Stimulated activated CD8-positive, alpha-beta memory T cell treated with anti-CD3 and anti-CD28 coated beads, Interleukin-4, amount 100 ng/mL, for 24 hours (primary cell): ENCODE measurements at places on chromosomes 12 and 14.
A peak's percentile ranks its signal among the peaks of the same experiment; 100 is the strongest.

DNA sequence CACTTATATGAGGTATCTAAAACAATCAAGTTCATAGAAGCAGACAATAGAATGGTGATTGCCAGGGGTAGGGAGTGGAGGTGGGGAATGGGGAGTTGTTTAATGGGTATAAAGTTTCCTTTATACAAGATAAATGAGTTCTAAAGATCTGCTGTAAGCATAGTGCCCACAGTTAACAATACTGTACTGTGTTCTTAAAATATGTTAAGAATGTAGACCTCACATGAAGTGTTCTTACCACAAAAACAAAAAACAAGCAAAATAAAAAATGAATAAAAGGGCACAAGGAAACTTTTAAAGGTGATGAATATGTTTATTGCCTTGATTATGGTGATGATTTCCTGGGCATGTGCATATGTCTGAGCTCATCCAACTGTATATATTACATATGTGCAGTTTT is 211.8 kb downstream of the MSRB3 start:
- DNase-seq, result no peak

DNA sequence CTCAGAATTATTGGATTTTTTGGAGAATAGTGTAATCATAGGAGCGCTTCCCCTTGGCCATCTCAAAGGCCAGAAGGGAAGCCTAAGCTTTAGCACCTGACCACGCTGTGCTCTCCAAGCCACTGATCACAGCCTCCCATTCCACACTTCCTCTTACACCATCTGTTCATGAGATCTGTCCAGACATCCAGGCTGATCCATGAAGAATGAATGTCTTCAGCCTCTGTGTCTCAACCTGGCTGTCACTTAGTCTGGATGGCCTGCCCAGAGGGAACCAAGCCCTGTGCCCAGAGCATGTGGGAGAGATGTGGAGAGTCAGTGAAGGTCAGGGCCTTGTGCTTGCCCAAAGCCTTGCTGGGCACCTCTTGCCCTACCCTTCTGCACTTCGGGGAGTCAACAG is 40.5 kb downstream of the TSPAN11 start:
- DNase-seq, result no peak

DNA sequence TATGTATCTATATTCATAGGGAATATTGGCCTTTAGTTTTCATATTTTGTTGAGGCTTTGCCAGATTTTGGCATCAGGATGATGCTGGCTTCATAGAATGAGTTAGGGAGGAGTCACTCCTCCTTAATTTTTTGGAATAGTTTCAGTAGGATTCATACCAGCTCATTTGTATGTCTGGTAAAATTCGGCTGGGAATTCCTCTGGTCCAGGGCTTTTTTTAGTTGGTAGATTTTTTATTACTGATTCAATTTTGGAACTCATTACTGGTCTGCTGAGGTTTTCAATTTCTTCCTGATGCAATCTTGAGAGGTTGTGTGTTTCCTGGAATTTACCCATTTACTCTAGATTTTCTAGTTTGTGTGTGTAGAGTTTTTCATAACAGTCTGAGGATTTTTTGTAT is 175.2 kb downstream of the EPS8 start:
- no peak for DNase-seq

GRCh38 chr12:111322336-111323250 is 46.3 kb downstream of the PHETA1 start:
- no peak for DNase-seq

DNA sequence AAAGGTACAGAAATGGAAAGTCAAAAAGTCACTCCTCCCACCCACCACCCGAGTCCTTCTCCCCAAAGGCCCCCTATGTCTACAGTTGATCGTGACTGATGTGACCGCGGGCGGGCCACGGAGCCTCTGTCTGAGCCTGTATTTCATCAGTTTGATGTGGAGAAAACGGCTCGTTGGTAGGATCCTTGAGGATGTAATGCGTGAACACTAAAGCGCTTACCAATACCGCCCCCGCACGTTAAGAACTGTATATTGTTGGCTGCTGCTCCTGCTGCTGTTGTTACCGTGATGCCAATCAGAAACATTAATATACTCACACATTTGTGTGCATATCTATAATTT is 24.6 kb upstream of the UBC start:
- no peak for DNase-seq

GRCh38 chr14:95787941-95788340 is 74.0 kb upstream of the TCL1A start:
- DNase-seq, result no peak

DNA sequence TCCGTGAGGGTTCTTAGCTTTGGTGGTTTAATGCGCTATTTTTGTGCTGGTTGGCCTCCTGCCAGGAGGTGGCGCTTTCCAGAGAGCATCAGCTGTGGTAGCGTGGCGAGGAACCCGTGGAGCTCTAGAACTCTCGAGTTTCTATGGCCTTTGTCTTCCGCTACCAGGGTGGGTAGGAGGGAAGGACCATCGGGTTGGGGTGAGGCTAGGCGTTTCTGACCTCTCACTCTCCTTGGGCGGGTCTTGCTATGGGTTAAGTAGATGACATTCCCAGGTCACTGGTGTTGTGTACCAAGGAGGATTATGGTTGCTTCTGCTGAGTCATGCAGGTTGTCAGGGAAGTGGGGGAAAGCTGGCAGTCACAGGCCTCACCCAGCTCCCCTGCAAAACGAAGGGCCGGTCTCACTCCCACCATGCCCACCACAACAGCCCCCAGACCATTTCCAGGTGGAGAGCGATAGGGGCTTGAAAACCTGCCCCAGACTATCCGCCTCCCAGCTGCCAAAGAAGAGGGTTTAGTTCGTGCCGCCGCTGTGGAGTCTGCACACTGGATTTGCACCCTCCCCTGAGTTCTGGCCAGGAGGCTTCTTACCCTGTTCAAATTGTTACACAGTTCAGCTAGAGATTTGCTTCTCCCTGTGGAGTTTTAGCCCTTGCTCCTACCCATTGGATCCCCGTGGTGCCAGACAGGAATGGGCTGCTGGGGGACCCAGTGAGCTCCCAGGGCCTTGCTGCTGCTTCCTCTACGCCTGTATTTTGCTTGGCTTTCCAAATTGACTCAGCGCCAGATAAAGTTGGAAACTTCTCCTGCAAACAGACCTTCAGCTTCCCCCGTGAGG is 21.9 kb downstream of the RNFT2 start:
- no peak for DNase-seq

- DNase-seq, result peak; percentile 29
Observed at GRCh38 chr12:76890151-76891143, 11.6 kb upstream of the CSRP2 start.

GRCh38 chr14:76434220-76434619 is 58.3 kb downstream of the ESRRB start:
- DNase-seq, result no peak

GRCh38 chr14:76784881-76785280 is 23.6 kb downstream of the VASH1 start:
- DNase-seq, result peak; percentile 48

GRCh38 chr14:100879194-100879593 is 24.3 kb downstream of the RTL1 start:
- no peak for DNase-seq

GRCh38 chr12:98149691-98150210 is 365.6 kb upstream of the TMPO start:
- DNase-seq, result no peak
